Left renal cortex interstitium (tissue), 4 donors: ENCODE measurements at places on chromosomes 16 and 17.

DNA sequence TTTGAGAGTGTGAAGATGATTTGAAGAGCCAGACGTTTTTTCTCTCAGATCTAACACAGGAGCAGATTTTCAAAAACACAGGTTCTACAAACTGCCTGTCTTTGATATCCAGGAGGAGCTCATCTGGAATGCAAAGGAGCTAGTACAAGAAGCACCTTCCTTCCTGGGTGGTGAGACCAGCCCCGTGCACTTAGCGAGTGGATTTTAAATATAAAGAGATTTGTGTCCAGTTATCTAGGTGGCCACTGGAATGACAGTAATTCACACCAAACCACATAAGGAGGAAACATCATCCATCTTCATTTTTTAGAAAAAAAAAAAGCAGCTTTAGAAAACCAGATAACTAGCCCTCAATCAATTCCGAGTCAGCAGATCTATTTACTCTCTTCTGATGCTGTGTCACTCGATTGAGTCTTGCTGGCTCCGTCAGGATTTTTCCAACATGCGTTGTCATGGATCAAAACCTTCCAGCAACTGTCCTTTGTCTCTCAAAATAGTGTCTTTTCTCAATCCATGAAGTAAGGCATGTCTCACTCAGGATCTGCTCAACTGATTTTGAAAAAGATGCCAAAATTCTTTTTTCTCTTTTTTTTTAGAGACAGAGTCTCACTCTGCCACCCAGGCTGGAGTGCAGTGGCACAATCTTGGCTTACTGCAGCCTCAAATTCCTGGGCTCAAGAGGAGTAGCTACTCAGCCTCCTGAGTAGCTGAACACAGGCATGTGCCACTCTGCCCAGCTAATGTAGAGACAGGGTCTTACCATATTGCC, 451.2 kb upstream of the PSMD7 start:
- DNase-seq: no peak

DNA sequence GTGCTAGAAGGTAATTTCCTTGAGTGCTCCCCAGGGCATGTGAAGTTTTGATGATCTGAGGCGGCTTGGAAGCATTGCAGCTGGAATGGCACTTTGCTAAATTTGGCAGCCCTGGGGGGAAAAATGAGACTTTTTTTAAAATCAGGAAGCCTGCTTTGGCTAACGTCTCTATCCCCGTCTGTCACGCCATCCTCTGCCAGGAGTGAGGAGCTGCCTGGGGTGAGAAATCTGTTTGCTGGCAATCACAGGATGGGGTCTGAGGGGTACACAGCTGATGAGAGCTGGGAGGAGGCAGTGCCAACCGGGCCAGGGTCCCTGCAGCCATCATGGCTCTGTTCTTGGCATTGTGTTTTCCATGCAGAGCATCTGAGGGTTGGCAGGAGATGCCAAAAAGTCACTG, 2.0 kb downstream of the ABCC12 start:
- DNase-seq: no peak

DNA sequence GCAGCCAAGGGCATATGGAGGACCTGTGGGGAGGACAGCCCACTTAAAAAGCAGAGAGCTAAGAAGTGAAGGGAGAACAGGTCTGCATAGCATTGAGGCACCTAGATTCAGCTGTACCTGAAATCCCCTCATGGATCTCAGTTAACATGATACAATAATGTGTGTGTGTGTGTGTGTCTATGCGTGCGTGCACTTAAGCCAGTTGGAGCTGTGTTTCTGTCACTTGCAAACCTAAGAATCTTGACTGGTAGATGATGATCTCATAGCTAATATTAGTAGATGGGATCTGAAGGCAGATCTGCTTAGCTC, 1.7 kb upstream of the ITPRIPL2 start:
- DNase-seq: no peak

- no peak for DNase-seq
These were observed 165.9 kb downstream of the PRKCB start for GRCh38 chr16:24001710-24002109.

GRCh38 chr17:40356990-40357881, 7.3 kb downstream of the GJD3 start:
- DNase-seq: no peak

- DNase-seq: no peak
These were observed 23.3 kb downstream of the ZC3H18 start for GRCh38 chr16:88593489-88593888.

DNA sequence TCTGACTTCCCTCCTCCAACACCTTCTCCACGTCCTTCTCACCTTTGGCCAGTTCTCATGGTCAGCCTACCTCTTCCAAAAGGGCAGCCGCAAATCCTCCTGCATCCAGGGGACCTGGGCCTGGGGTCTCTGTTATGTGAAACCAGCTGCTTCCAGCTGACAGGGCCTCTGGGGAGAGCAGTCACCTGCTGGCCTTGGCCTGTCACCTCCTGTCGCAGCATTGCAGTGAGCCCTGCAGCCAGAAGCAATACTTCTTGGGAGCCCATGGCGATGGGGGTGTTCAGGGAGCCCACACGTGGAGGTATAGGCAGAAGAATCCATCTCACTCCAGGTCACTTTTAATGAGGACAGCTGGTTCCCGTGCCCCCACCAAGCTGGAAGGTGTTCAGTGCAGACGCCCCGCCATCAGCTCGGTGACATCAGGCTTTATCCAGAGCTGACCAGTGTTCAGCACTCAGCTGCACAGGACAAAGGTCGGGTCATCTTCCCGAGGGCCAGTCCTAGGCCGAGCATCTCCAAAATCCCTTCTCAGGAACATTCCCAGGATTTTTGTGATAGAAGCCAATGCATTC, 1.7 kb upstream of the SLC47A2 start:
- DNase-seq: no peak

- no peak for DNase-seq
These were observed 2.0 kb upstream of the CCDC42 start for GRCh38 chr17:8746501-8747236.

DNA sequence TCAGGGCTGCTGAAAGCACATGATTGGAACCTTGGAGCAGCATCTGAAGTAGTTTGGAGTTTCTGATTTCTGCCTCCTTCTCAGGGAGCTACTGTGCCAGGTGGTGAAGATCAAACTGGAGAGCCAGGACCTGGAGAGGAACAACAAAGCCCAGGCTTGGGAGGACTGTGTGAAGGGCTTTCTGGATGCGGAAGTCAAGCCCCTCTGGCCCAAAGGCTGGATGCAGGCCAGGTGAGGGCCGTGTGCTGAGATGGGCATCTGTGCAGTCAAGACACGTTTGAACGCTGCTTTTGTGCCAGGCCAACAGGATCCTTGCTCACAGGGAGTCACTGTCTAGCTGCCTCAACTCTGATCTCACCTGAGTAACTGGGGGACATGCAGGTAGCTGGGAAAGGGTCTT, 23.8 kb downstream of the UBN1 start:
- no peak for DNase-seq

- DNase-seq: no peak
These were observed 478.6 kb downstream of the SLC39A11 start for GRCh38 chr17:72613806-72614292.

DNA sequence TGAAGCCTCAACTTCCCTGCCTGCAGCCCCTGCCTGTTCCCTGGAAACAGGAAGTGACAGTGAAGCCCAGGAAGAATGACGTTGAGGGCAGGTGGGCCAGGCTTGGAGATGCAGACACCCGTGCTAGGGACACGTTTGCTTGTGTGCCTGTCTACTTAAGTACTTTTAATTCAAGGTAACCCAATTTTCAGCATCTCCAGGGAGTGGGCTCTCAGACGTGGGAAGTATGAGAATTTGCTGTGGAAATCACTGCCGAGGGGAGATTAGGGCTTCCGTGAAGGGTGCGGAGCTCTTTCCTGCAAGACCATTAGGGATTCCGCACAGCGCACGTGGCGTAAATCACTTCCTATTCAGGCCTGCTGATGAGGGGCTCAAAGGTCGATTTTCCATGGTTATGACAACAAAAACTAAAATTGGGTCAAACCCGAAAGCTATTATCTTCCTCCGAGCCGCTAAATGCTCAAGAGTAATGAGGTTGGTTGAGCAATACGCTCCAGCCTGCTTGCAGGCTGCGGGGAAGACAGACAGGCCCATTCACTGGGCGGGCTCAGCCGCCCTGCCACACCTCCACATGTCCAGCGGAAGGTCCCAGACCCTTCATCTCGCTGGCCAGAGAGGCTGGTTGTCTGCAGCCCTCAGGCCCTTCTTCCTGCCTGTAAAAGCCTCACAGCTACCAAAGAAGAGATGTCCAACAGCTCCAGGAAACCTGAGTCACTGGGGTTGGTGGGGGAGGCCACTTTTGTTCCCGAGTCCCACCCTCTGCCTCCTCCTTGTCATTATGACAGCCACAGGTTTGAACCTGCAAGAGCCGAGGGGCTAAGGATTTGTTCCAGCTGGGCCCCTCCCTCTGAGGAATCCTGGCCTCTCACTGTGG, 109.9 kb downstream of the RBFOX3 start:
- DNase-seq: no peak
